ENCODE measurements at places on chromosomes 1 and 21.

- no peak for DNase-seq
Observed at GRCh38 chr1:90381598-90381997, 335.5 kb downstream of the BARHL2 start.

- no peak for DNase-seq
Observed at GRCh38 chr1:10626131-10626731, 151.5 kb downstream of the PEX14 start.

DNA sequence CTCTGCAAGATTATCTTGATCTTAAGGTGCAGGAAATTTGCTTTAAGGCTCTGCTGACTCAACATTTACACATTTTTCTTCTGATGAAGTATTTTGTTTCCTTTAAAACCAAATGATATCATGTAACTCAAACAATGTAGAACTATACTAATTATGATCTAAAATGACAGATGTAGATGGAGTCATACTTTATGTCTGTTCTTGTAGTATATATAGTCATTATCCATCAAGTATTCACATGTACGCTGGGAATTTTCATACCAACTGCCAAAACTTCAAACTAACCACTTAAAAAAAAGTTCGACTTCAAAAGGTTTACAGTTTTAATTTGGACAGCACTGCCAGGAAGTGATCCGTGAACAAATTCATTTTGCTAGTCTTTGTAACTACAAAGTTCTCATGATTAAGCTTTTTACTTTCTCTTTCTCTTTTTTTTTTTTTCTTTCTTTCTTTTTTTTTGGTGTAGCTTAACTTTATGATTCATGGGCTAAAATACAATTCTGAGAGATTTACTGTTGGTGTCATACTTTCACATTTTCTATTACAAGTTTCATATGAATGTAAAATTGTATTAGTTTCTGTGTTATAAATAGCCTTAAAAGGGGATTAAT is 509.0 kb upstream of the CXADR start:
- DNase-seq: no peak

- peak; percentile 53 for DNase-seq
Observed at GRCh38 chr1:168112673-168113305, 23.9 kb downstream of the GPR161 start.

DNA sequence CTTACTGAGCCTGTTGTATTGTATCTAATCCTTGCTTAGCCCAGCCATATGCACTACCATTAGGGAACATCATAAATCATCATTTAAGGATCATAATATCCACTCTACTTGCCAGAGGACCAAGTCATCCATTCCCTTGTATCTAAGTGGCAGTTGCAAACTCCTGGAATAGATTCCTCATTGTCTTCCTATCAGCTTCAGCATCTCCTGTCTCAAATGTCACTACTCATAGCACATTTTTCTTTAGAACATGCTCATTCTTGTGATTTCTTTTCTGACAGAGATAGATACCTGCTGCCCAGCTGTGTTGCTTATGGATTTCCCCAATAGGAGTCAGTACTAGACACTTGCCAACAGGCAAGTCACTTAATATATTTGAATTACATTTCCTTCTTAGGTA is 84.3 kb downstream of the OLFML3 start:
- no peak for DNase-seq

DNA sequence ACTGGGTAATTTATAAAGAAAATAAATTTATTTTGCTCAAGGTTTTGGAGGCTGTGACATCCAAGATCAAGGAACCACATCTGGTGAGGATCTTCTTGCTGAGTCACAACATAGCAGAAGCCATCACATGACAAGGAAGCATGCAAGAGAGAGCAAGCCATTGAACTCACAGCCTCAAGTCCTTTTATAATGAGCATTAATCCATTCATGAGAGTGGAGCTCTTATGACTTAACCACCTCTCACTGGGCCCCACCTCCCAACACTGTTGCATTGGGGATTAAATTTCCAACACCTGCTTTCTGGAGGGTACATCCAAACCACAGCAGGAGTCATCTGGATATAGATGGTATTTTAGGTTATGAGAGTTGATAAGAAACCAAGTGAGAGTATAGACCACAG is 20.6 kb upstream of the EGLN1 start:
- no peak for DNase-seq

GRCh38 chr1:247905181-247905580 is 9.8 kb downstream of the OR2W3 start:
- no peak for DNase-seq

DNA sequence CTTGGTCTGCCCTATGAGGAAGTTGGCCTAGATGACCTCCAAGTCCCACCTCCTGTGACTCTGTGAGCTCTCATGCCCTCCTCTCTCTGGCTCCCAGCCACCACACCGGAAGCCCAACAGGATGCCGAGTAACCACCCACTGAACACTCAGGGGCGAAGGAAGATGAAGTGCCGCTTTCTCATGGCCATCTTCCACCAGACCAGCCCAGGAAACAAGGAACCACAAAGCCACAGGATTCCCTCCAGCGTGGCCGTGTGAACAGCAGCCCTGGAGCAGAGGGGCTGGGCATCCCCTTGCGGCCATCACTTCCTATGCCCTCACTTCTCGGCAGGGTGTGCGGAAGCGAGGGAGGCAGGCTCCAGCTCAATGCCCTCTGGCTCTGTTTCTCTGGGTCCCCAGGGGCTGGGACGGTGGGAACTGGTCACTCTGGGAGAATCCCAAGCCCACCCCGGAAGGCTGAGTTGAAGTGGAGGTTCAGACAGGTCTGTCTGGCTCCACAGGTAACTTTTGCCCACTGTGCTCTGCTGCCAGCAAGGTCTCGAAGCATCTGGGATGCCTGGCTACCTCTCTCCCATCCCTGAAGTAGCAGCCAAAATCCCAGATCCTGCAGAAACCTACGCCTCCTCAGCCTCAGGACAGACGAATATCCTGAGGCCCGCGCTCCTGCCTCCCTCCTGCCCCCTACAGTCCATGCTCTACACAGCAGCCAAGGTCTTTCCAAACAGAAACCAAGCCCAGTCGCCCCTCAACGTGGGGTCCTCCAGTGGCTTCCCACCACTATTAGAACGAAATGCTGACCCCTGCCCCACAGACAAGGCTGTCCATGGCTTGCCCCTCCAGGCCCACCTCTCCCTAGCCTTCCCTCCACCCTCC is 44.2 kb upstream of the ECE1 start:
- DNase-seq: no peak

- DNase-seq: no peak
Observed at GRCh38 chr1:222394224-222394623, 153.7 kb downstream of the HHIPL2 start.

DNA sequence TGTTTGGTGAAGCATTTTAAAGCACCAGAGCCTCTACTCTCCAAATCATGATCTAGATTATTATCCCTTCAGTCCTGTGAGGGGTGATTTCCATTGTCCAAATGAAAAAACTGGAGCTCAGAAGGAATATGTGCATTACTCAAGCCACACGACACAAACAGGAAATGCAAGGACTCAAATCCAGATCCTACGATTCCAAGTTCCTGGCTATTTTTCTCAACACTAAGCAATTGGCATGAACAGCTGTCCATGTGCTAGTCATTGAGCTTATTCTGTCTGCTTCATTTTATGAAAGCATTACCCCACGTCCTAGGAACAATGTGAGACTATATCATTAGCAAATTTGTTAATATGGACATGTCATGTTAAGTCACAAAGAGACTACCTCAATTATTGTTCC is 273.1 kb upstream of the LYPLAL1 start:
- DNase-seq: no peak

- no peak for DNase-seq
Observed at GRCh38 chr1:240426051-240426450, 185.9 kb downstream of the GREM2 start.

DNA sequence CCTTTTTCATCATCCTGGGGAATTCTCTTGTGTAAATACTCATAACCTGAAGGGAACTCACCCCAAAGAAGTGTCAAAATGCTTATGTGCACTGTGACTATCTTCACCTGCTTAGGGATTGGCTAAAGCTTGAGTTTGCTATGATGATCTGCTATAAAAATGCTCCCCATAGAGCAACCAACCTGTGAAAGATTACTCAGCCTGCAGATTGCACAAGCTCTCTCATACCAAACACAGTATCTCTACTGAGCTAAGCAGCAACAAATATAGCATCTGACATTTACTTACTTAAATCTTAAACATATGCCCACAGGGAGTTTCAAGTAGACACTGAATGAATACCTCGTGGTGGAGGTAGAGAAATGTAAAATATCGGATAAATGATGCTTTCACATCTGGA is 725.8 kb downstream of the MRPL39 start:
- DNase-seq: no peak

GRCh38 chr1:29849038-29849750 is 612.9 kb downstream of the PTPRU start:
- DNase-seq: no peak

DNA sequence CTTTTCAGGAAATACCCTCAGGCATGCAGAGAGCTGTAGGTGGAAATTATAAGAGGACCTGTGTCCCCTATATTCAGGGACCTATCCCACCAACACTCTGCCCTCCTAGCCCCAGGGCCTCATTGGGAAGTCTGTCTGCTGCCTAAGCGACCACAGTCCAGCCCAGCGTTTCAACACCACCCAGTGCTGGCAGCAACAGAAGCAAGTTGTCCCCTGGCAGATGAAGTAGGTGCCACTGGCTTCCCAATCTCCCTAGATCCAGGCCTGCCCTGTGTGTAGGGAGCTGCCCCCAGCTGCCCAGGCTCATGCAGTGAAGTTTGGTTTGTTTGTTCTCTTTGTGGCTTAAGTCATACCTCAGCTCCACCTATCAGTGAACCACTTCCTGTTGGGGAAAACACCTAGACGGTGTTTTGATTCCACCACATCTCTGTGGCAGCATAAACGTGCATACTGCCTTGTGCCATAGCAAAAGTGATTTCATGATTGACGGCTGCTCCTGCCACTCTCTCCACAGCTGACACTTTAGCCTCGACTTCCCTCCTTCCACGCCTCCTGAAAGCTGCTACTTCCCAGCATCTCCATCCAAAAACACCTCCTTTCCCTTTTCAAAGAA is 8.1 kb upstream of the LEFTY1 start:
- no peak for DNase-seq

DNA sequence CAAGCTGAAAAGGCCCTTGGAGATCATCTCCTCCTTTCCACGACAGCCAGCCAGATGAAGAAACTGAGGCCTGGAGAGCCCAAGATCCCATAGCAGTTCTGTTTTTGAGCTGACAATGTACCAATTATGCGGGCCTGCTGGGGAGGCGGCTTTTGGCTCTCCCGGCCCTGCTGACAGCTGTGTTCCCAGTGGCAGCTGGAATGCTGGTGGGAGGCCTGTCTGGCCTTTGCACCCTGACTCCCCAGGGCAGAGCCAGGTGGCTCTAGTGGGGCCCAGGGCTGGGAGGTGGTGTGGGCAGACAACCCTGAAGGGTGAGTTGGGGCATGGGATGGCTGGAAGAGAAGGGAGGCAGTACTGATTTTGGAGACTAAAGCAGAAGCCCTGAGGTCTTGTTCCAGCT is 30.7 kb upstream of the WASF2 start:
- no peak for DNase-seq

- no peak for DNase-seq
Observed at GRCh38 chr1:246989901-246990300, 18.0 kb downstream of the ZNF695 start.

DNA sequence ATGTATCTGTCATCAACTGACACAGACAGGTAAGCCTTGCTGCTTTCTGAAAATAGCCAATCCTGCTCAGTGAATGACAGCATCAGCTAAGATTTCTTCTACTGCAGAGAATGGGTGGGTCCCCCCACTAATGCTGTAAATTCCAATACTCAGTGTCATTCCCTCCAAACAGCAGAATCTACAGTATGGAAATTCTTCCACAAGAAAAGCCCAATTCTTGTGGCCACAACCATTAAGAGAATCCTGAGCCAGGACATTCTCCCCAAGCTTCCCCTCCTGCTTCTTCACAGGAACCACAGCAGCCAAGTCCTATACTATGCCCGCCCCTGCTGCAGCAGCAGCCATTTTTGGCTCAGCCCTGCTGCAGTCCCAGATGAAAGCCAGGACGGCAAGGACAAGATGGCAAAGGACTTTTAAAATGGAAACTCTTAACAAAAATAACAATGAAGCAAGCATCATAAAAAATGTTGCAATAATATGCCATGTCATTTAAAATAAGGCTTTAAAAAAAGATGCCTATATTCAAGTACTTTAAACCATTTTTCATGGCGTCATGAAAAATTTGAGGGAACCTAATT is 26.8 kb downstream of the EIF4G3 start:
- no peak for DNase-seq

GRCh38 chr1:88180449-88181108 is 503.5 kb upstream of the PKN2 start:
- DNase-seq: peak; percentile 41

- no peak for DNase-seq
Observed at GRCh38 chr1:156337052-156337887, 822 bp downstream of the CCT3 start.

- no peak for DNase-seq
Observed at GRCh38 chr1:31523769-31524168, 52.5 kb upstream of the TINAGL1 start.

GRCh38 chr21:44965251-44966022 is 25.6 kb downstream of the SLX9 start:
- no peak for DNase-seq

- no peak for DNase-seq
Observed at GRCh38 chr1:76746206-76746605, 121.1 kb upstream of the ST6GALNAC5 start.

GRCh38 chr1:160167056-160167455 is 15.7 kb downstream of the ATP1A4 start:
- DNase-seq: no peak

- DNase-seq: no peak
Observed at GRCh38 chr1:147062956-147063355, 109.3 kb downstream of the PRKAB2 start.

GRCh38 chr1:41805771-41806471 is 112.8 kb downstream of the HIVEP3 start:
- no peak for DNase-seq

GRCh38 chr1:224380003-224380402 is 23.3 kb downstream of the CNIH4 start:
- DNase-seq: no peak

GRCh38 chr1:221806984-221807383 is 65.1 kb upstream of the DUSP10 start:
- no peak for DNase-seq

Data from pulmonary artery endothelial cell (primary cell).